ENCODE measurements at places on chromosomes 6 and 20.

- no peak for DNase-seq
These were observed 115.2 kb upstream of the BCLAF1 start for GRCh38 chr6:136404627-136405419.

GRCh38 chr20:10076126-10077080, 41.6 kb downstream of the ANKEF1 start:
- no peak for DNase-seq

- DNase-seq = no peak
These were observed 2.3 kb downstream of the NKAIN2 start for GRCh38 chr6:123805921-123806320.

DNA sequence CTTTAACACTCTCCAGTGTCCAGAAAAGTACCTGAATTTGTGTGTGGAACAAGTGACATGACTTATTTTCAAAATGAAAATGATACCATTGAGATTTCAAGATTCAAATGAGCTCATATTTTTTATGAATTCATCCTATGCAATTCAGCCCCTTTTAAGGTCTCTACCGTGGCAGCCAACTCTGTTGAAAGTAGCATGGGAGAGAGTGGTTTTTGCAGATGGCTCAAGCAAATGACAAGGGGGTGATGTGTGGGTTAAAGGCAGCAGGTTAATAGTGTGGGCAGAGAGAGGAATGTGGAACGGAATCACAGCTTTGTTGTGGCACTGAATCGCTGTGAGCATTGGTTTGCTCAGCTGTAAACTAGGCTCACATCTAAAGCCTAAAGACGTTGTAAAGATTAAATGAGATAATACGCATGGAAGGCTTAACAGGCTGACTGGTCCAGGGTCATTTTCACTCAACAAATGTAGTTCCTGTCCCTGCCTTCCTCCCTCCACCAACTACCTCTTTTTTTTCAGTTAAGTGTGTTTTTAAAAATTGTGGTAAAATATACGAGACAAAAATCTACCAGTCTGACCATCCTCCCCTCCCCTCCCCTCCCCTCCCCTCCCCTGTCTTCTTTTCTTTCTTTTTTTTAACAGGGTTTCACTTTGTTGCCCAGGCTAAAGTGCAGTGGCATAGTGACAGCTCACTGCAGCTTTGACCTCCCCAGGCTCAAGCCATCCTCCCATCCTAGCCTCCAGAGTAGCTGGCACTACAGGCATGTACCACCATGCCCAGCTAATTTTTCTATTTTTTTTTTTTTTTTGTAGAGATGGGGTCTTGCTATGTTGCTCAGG, 114.7 kb upstream of the ZNF217 start:
- peak; percentile 72 for DNase-seq

DNA sequence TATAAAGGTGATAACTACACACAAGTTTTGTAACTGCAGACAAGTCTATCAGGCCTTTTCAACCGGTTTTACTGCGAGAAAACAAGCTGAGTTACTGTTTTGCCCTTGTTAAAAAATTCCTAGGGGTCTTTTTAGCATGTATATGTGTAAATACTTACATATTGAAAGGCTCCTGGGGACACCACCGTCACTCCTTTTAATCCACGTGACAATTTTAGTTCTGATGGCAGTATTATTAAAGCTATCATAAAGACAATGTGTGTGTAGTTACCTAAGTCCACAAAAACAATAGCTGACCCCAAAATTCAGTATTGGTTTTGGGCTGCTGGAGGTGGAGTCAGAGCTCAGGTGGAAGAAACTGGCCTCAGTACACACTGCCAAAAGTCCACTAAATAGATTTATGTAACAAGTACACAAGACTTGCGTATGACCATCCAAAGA, 41.3 kb upstream of the HFE start:
- DNase-seq = no peak

GRCh38 chr6:148432462-148433195, 90.0 kb downstream of the SASH1 start:
- no peak for DNase-seq

- DNase-seq = peak; percentile 51
These were observed 576 bp upstream of the RRP36 start for GRCh38 chr6:43020847-43021246.

GRCh38 chr6:135286962-135287538, 105.9 kb downstream of the MYB start:
- no peak for DNase-seq

DNA sequence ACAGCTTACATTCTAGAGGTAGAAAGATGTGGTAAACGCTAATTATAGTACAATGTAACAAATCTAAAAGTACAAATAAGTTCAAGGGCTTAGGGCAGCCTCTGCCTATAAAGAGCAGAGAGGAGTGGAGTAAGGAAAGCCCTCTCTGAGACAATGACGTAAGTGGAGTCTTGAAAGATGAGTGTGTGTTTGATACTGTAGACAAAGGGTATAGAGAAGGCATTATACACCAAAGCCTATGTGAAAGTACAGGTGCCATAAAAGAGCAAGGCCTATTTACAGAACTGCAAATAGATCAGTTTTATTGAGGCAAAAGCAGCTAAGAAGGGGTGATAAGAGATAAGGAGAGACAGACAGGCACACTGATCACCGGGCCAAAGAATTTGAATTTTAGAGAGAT, 10.9 kb downstream of the GOPC start:
- no peak for DNase-seq

DNA sequence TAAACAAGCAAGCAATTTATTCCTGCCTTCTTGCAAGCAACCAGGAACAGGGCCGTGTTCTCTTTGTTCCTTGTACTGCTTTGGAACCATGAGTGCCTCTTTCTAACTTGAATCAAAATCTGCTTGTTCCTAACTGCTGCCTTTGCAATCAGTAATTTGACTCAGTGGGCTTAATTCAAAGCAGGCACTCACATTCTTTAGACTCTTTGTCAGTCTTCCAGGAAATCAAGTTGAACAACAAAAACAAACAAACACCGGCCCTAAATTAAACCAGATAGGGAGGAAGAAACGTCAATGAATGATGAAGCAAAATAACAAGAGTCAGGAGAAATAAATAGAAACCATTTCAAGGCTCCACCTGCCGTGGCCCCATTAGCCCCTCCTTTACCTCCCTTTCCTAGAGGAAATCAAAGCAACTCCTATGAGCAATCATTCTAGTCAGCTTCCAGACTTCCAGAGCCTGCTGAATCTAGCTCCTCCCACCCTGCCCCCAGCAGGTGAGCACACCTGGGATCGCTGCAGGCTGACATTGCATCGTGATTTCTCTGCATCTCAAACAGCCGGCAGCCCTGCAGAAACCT, 582.2 kb upstream of the FLRT3 start:
- DNase-seq = no peak
